ENCODE measurements at places on chromosomes 13 and 19.

DNA sequence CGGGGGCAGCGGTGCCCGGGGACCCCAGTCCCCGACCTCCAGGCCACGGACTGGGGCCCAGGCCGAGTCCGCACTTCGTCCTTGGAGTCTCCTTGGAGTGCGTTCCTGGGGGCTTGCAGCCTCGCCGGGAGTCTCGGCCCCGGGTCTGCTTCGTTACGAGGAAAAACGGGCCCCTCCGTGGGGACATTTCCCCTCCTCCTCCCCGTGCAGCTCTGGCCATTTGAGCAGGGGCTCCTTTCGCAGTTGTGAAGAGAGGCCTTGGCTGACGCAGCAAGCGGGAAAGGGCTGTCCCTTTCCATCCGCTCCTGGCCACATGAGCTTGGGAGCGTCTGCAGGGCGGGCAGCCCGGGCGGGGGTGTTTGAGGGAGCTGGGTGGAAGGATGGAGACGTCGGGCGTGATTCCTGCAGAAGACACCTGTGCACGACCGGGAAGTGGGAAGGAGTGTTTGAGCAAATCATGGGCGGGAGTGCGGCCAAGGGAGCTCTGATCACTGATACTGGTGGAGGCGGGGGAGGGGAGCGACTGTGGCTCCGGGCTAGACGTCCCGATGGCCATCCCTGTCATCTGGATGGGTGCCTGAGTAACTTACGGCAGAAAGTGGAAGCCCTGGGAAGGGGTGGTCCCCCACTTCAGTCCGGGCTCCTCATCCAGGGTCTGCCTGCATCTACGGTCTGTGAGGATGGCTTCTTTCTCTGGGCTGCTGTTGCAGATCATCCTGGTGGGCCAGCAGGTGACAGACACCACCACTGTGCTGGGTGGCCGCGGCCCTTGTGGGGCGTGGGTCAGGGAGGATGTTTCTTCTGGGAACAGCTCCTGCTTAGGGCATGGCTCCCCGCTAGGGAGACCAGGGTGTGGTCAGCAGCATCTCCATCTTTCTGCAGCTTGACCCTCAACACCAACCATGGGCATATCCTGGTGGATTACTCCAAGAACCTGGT, 736 bp downstream of the GPI start:
- peak; percentile 26 for DNase-seq

DNA sequence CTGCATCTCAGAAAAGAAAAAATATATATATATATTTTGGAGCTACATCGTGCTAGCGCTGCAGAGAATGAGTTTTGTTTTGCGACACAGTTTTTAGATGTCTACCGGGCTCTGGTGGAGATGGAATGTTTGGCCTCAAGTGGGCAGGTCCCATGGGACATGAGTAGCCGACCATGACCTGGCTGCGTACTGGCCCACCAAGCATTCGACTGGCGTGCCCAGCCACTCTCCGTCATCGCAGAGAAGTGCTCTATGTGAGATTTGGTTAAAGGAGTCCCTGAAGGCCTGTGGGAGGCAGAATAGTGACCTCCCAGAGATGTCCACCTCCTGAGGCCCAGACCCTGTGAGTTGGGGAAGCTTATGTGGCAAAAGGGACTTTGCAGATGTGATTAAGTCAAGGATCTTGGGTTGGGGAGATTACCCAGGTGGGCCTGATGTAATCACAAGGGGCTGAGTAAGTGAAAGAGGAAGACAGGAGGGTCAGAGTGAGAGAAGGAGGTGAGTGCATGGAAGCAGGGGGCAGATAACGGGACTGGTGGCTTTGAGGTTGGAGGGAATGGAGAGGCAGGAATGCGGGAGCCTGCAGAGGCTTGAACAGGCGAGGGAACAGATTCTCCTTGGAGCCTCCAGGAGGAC, 821 bp upstream of the LILRB4 start:
- DNase-seq: no peak

DNA sequence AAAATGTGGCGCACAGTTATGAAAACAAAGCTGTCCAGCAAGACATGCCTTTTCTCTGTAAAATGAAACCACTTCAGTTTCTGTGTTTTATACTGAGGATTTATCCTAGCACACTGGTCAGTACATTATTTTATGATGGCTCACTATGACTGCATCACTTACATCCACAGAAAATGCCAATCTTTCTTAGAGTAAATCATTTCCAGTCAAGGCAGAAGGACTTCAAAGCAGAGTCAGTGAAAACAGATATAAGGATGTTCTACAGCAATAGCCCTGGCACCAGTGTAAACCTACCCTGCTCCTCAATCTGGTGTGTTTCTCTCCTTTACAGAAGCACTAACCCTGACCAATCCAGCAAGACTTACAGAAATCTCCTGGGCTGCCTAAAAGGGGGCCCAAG, 473.5 kb downstream of the GPC6 start:
- no peak for DNase-seq

GRCh38 chr19:29668746-29669609, 3.7 kb downstream of the PLEKHF1 start:
- DNase-seq: no peak

- no peak for DNase-seq
Observed at GRCh38 chr19:374886-375235, 30.3 kb upstream of the MIER2 start.

GRCh38 chr19:41542622-41543021, 33.3 kb upstream of the CEACAM21 start:
- DNase-seq: no peak

- no peak for DNase-seq
Observed at GRCh38 chr13:86870444-86870843, 800.7 kb upstream of the SLITRK5 start.

- DNase-seq: no peak
Observed at GRCh38 chr13:33697926-33698325, 120.0 kb upstream of the RFC3 start.
